ENCODE measurements at places on chromosomes 2 and 18.

GRCh38 chr2:177322801-177323261, 58.3 kb upstream of the NFE2L2 start:
- no peak for DNase-seq

DNA sequence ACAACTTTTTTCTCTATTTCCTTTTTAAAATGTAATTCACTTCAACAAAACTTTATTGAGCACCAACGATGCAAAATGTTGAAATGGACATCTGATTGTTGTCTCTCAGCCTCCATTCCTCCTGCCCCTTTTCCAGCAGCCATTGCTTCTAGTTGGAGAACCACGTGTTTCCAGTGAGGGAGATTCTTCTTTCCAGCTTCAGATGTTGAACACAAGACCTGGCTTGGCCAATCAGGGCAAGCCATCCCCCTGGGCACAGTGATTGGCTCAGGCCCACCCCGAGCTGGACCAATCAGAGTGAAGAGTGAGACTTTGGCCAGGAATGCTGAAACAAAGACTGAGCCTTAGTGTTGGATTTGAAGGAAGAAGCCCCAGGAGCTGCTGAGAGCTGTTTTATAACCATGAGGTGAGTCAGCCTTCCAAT, 59.0 kb downstream of the E2F6 start:
- no peak for DNase-seq

- no peak for DNase-seq
Measured at GRCh38 chr2:236538242-236538641, 31.4 kb upstream of the ACKR3 start.

- no peak for DNase-seq
Measured at GRCh38 chr18:23220355-23220754, 85.1 kb downstream of the CABLES1 start.

- no peak for DNase-seq
Measured at GRCh38 chr2:168796090-168796577, 6.3 kb upstream of the NOSTRIN start.

DNA sequence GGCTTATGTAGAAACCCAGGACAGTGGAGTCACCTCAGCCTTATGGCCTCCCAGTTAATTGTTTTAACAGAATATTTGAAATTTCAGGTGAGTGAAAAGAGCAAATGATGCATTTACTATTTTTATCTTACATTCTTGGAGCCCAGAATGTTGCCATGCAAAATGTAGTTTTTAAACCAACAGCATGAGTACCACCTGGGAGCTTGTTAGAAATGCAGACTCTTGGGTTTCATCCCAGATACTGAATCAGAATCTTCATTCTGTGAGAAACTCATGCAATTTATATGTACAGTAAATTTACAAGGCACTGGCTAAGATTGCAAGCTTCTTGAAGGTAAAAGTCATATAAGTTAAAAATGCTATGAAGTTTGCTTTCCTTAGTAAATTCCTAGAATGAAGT, 654.5 kb upstream of the CDH2 start:
- no peak for DNase-seq

DNA sequence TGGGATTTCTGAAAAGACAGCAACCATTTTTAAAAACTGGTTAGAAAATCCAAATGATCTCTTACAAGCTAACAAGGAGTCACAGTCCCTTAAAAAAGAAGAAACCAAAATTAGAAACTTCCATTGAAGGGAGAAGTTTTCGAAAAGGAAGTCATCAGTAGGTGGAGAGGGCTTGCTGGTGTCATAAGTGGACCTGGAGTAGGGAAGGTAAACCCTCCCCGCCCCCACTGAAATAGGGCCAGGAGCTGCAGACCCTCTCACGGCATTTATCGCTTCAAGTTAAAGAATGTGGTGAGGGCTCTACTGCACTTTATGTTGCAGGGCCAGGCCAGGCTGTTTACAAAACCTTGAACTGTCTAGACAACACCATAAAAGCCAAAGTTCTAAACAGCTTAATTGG, 2.9 kb downstream of the HOXD11 start:
- DNase-seq, result no peak

DNA sequence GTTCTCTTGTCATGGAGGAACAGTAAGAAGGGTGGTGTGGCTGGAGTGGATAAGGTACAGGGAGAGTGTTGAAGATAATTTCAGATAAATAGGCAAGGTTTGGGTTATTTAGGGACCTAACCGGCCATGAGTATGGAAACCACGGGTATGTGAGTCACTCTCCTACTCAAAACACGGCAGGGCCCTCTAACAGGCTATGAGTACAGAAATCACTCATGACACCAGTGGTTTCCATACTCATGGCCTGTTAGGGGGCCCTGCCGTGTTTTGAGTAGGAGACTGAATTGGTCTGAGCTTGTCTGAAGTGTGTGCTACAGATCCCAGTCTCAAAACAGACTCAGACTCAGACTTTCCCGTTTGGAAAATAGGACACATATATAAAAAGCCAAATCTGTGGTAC, 428.4 kb upstream of the HNMT start:
- DNase-seq, result no peak

DNA sequence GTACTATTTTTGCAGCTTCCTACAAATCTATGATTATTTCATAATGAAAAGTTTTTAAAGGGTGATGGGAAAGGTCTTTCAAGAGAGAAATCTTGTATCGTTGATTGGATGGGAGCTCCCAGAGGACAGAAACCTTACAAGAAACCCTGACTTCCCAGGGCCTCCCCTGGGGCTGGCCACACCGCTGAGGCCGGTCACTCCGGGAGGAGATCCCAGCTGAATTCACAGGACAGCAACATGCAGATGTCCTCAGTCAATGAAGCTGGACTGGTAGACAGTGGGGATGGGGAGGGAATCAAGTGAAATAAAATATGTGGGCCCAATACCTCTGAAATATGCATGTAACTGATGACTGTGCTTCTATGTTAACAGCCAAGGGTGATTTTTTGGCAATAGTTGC, 135.6 kb downstream of the TFCP2L1 start:
- DNase-seq, result no peak

DNA sequence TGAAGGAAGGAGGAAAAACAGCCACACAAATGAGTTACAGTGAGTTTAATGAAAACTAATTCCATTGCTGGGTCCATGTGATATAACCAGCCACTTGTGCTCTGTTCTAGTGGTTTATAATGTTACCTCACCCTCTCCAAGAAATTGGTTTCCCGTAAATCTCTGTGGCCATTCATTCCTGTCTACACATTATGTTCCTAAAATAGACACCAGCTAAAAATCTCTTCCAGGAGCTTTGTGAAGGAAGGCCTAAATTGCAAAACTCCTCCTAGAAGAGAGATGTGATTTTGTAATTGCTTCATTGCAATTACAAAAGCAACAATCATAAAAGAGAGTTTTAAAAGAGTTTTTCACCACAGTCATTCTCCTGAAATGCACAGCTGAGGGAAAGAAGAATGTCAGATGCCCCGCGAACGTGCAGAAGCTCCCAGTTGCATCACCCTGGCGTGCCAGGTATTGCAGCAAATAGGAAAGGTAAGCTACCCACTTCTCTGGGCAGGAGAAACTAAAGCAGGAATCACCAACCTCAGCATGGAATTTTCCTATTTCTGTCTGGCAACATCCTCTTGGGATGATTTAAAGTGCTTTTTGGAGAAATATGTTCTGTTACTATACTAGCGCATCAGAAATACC, 1.7 kb downstream of the SCN1A start:
- no peak for DNase-seq

- no peak for DNase-seq
Measured at GRCh38 chr2:30798536-30798991, 8.7 kb downstream of the CAPN13 start.

- no peak for DNase-seq
Measured at GRCh38 chr2:121150713-121151112, 134.3 kb downstream of the TFCP2L1 start.

- no peak for DNase-seq
Measured at GRCh38 chr2:218329027-218329825, 27.4 kb upstream of the CATIP start.

DNA sequence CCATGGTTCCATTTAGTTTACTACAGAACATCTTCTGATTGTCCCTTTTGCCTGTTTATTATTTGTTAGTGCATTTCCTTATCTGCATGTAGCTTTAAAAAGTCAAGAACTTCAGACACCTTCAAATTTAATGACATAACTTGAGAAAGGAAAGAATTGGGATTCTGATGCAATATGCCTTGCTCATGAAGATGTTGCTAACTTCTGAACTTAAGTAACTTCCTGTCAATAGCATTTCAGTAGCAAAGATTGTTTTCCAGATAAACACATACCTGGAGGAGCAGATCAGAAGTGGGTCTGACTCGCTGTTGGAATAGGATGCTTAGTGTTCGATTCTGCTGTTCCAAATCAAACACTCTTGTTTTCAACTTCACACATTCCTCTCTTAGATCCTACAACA, 190.2 kb upstream of the LYPD1 start:
- DNase-seq, result no peak

GRCh38 chr2:235358981-235359471, 134.8 kb upstream of the AGAP1 start:
- DNase-seq, result no peak

All from activated naive CD4-positive, alpha-beta T cell (primary cell).